Renal pelvis (tissue), 12 donors: ENCODE measurements at places on chromosomes 3 and 15.

DNA sequence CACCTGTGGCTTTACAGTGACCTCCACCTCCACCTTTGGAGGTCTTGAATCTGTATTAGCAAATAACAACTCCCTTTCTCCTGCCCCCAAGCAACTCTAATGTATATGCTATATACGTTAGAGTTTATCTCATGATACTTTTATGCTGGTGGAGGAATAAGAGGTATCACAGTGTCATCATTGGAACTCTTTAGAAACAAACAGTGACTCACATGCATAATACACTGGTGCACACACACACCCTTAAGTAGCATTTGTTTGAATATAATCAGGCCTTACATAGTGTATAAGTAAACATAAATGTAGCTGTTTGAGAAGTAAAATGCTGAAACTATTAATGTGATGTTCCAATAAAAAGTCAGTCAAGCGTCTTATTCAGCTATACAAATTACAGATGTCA is 280.2 kb upstream of the C2CD4B start:
- no peak for DNase-seq

- no peak for DNase-seq
Measured at GRCh38 chr3:81470524-81471278, 290.7 kb downstream of the GBE1 start.

DNA sequence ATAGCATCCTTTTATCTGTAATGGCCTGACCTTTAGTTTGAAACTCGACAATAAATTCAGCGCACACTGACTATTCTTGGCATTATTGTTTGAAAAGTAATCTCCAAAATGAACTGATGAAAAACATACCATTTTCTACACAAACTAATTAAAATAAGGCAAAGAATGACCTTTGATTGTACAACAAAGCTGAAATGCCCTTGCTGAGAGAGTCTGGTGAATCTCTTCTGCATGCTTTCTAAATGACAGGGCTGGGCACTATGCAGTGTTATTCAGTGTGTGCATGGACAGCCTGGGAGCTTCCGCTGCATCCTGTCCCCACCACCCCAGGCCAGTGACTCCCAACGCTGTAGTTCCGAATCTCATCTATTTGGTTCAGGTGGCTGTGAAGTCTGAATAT is 530.8 kb downstream of the FOXP1 start:
- no peak for DNase-seq

- DNase-seq = peak; percentile 54
Measured at GRCh38 chr15:79431636-79432344, at the start of gene MINAR1. TSS of gene MINAR1 (plus strand) at chr15:79432336. CDS start at chr15:79456148, 23,812 bp downstream.

DNA sequence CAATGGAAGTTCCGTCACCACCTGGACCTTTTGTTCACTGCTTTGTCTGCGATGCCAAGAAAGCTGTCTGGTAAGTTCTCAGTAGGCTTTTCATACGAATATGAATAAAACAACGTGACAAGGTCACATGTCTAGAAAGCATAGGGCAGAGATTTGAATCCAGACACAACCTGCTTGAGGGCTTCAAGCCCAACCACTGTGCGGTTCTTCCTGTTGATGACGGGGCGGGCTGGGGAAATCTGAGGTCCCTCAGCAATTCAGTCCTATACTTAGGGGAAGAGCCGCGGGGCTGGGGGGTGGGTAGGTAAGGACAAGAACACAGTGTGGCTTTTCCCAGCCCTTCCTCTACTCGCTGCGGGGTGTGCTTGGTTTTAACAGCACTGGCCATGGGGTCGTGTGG is 32.4 kb upstream of the SMAD3 start:
- no peak for DNase-seq

- no peak for DNase-seq
Measured at GRCh38 chr3:114557791-114558190, 264.0 kb downstream of the TIGIT start.

- DNase-seq = no peak
Measured at GRCh38 chr3:188034989-188035388, 119.0 kb upstream of the LPP start.

DNA sequence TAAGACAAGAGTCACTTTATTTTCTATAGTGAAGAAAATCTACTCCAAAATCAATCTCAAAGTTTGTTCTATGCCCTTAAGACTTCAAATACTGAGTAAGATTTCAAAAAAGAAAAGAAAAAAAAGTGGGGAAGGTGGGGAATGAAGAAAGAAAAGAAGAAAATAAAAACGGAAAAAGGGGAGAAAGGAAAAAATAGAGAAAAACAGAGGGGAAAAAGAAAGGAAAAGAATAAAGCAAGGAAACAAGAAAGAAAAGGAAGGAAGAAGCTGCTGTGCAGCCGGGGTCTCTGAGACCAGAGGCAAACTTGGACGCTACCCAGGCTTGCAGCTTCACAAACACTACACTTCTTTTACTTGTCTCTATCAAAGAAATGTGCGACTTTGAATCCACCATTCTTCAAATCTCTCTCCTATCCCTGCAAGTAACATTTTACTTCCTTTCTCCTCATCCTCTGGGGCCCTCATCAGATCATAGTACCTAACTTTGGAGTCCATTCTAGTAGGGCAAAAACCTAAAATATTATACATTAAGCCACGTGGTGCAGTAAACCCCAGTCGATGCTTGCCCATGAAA is 279.8 kb downstream of the FOXP1 start:
- no peak for DNase-seq

DNA sequence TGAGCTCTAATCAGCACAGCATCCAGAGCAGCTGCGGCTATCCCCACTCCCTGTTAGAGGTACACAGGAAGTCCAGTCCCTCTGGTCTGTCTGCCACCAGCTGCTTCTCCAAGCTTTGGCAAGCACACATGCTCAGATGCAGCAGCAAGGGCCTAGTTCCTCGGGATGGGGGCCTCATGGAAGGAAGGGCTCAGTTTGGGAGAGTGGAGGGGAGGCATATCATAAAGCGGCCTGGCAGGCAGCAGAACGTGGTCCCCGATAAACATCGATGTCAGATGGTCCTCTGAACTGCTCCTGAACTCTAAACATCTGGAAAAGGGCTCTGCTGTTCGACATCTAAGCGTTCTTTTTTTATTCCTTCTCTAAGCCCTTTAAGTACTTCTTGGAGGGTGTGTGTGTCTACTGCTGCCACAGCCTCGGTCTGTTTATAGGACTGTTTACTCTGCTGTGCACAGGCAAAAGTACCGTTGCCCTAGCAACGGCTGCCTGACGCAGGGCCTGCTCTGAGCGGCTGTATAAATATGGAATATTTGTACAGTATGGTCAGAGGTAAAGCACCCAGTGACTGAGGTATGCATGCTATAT is 74.6 kb downstream of the PRICKLE2 start:
- DNase-seq = peak; percentile 89

DNA sequence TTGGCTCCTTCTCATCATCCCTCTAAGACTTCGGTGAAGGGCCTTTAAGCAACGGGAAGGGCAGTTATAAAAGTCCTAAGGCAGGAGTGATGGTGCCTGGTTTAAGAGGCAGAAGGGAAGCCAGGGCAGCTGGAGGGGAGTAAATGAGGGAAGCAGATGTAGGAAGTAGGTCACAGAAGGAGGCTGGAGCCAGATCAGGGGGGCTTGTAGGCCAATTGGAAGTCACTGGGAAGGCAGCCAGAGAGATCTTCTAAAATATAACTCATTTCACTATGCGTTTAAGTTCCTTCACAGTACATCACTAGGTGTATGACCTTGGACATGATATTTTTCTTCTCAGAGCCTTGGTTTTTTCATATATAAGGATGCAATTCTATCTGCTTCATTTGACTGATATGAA is 94.7 kb downstream of the MYH15 start:
- DNase-seq = no peak

DNA sequence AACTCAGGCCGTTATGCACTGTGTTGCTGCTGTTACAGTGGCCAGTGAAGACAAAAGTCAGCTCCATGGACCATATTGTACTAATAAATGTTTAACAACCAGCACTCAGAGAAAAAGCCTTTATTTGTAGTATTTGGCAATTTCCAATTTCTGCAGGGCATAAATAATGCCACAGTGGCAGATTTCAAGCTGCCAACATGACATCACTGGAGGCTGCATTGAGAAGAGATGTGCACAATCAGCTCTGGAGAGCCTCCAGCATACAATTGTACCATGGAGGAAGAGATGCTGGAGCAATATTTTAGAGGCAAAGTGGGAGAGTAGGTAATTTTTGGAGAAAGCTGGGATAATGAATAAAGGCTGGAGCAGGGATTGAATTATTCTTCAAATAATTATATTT is 9.7 kb upstream of the ALCAM start:
- no peak for DNase-seq

- no peak for DNase-seq
Measured at GRCh38 chr3:13884851-13885703, 5.2 kb upstream of the WNT7A start.
